ENCODE measurements at places on chromosomes 12 and 14.
A peak's percentile ranks its signal among the peaks of the same experiment; 100 is the strongest.

GRCh38 chr12:17264603-17265002 lies 658.6 kb upstream of the LMO3 start:
- DNase-seq, result no peak

DNA sequence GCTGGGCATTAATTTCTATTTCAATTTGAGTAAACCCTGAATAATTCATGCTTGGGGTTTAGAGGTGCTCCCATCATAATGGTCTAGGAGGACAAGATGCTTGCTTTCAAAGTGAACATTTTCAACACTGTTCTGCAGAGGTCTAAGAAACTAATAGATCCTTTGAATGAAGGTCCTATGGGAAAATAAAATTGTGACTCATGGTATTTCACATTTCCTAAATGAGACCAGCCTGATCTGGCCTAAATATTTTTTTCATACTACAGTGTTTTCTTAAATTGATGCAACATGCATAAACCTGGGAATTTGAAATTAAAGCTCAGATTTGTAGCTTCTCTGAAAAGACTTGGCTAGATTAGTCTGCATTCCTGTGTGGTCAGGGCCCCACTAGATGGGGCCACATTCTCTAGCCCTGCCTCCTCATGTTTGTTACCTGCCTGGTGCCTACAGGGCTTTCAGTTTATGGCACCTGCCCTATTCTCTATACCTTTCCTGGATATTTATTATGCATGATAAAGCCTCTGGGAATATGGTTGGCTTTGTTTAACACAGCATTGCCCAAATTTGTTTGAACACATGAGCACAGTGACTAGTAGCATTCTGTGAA lies 112.7 kb downstream of the METTL25 start:
- DNase-seq, result no peak

- DNase-seq, result no peak
Measured at GRCh38 chr12:127358888-127359287, 908.1 kb upstream of the TMEM132C start.

GRCh38 chr14:52402812-52403526 lies 88.9 kb downstream of the PTGER2 start:
- no peak for DNase-seq

DNA sequence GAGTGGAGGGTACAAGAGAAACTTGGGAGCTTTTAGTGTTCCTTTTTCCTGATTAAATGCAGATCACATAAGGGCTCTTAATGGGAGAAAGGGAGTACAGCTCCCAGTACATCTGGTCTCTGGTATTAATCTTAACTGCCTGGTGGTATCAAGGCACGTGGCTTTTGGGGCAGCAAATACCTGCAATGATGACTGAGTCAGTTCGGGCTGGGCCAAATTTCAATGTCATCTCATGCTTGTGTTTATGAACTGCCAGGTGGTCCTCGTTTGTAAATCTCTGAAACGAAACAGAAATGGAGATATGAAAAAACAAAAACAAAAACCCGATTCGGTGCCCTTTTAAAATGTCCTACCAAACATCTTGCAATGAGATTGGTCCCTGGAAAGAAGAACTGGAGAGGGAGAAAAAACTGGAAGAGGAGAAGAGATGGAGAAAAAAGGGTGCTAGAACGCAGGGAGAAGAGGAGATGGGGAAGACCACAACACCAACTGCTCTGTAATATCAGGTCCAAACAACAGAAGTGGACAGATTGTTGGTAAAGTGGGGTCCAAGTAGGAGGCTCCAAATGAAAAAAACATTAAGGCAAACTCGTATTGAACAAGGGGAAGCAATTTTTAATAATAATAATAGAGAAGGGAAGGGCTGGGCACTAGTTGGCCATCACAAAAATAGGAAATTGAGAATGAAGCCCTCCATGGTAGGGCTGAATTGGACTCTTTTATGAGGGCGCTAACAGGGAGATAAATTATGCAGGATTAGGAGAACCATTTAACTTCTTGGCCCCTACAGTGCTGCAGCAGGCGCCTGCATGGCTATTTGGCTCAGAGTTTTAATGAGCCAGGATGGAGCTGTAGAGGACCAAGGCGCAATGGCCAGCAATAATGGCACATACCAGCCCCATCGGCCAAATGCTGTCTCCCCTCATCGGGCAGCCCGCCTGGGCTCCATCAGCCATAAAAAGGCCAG lies 45.4 kb upstream of the NPFF start:
- no peak for DNase-seq

DNA sequence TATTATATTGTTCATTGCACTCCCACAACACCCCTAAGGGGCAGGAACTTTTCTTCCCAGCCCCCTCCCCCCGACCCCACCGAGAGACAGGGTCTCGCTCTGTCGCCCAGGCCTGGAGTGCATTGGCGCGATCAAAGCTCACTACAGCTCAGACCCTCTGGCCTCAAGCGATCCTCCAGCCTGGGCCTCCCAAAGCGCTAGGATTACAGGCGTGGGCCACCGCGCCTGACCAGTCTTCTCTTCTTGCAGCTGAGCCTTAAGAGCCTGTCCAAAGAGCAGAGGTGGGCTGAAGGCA lies 310 bp upstream of the UNG start:
- no peak for DNase-seq

GRCh38 chr12:24719293-24719721 lies 229.6 kb downstream of the BCAT1 start:
- peak; percentile 92 for DNase-seq

DNA sequence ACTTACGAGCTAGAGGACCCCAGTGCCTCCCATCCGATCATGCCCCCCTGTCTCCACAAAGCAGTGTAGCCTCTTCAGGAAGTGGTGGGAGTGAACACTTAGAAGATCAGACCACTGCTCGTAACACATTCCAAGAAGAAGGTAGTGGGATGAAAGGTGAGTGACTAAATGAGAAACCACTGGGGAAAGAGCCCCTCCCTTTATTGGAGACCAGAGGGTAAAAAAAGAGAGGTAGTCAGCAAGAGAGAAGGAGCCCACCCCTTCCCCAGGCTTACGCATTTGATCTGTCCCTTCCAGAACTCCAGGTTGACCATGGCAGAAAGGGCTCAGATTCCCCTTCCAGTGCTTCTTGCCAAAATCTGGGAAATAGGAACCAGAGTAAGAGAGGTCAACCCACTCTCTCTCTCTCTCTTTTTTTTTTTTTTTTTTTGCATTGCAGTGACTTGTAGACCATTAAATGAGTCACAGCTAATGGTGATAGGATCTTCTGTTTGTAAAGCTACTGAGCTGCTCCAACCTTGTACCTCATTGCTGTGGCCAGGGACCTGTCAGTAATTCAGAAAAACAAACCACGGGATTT lies 165.4 kb downstream of the GCH1 start:
- DNase-seq, result peak; percentile 43

- no peak for DNase-seq
Measured at GRCh38 chr12:130076752-130077151, 85.5 kb upstream of the FZD10 start.

- DNase-seq, result no peak
Measured at GRCh38 chr14:55915456-55915855, 202.8 kb upstream of the PELI2 start.

DNA sequence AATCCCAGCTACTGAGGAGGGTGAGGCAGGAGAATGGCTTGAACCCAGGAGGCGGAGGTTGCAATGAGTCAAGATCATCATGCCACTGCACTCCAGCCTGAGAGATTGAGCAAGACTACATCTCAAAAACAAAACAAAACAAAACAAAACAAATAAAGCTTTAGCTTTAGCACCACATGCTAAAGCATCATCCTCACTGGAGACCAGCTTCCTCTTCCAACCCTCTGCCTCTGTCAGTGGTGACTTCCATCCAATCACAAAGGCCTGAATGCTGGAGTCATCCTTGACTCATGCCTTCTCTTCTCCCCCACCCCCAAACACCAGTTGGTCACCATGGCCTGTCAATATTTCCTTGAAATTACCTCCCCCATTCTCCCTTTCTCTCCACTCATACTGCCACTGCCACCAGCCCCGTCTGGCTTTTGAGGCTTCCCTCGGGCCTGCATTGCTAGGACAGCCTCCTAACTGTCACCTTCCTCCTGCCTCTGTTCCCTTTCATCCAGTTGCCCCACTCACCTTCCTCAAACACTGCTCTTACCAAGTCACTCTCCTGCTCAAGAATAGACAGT lies 1.4 kb downstream of the ZNF385A start:
- peak; percentile 71 for DNase-seq

DNA sequence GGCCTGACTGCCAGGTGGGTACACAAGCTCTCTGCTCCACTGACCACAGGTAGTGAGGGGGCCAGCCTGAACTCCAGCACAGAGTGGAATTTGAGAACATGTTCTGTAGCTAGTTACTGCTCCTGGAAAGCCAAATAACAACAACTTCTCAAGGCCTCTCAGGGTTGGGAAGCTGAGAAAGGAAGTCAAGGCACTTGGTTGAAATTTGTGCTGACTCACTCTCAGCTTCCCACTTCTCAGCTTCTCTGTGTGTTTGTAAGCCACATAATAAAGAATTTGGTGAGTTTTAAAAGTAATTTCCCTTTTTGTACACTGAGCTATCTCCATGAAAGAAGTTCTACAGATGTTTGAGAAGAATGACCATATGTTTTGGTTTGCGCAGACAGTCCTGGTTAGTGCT lies 234.9 kb downstream of the KTN1 start:
- DNase-seq, result peak; percentile 3

- no peak for DNase-seq
Measured at GRCh38 chr14:23146351-23146910, 27.4 kb upstream of the CEBPE start.

- no peak for DNase-seq
Measured at GRCh38 chr12:7916936-7917335, 19.1 kb downstream of the SLC2A3 start.

- no peak for DNase-seq
Measured at GRCh38 chr12:3224530-3224903, 147.3 kb downstream of the TSPAN9 start.

- DNase-seq, result no peak
Measured at GRCh38 chr14:59890676-59891075, 20.1 kb upstream of the RTN1 start.

DNA sequence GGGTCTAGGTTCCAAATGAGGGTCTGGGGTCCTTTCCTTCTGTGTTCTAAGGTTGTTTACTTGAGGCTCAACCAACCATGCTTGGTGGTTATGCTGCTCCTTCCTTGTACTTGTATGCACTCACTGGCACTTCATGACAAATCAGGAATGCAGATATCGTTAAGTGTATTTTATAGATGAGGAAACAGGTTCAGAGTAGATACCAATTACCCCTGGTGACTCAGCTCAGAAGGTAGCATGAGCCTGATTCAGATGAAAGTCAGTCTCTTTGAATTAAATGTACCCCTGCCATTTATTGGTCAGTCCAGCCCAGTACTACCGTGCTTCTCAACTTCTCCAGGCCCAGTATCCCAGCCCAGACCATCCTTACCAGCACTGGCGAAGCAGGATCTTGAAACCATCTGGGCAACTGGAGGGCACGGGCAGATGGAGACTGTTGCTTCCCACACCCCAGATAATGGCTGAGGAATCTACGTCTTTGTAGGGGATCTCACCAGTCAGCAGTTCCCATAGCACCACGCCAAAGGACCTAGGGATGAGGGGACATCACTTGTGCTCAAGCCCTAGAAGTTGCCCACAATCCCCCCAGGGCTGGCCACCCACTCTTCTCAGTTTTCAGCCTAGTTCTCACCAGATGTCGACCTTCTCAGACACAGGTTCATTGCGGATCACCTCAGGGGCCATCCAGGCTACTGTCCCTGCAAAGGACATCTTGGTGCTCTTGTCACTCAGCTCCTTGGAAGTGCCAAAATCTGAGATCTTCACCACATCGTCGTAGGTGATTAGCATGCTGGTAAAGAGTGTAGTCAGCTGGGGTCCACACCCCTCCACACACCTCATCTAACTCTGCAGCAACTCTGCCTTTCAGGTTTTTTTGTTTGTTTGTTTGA lies 14.3 kb downstream of the MAP3K12 start:
- no peak for DNase-seq

- DNase-seq, result no peak
Measured at GRCh38 chr12:1830981-1831963, 10.9 kb downstream of the LRTM2 start.

DNA sequence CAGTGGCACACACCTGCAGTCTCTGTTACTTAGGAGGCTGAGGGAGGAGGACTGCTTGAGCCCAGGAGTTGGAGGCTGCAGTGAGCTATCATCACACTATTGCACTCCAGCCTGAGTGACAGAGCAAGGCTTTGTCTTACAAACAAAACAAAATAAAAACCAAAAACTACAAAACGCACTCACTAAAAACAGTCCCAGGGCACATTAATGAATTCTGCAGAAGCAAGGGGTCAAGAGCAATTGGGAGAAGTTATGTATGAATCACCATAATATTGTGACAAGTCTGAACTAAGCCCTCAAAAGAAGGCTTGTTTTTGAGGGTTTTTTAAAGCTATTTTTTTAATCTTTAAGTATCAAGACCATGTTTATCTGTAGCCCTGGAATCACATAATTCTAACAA lies 201.1 kb downstream of the MED13L start:
- no peak for DNase-seq

DNA sequence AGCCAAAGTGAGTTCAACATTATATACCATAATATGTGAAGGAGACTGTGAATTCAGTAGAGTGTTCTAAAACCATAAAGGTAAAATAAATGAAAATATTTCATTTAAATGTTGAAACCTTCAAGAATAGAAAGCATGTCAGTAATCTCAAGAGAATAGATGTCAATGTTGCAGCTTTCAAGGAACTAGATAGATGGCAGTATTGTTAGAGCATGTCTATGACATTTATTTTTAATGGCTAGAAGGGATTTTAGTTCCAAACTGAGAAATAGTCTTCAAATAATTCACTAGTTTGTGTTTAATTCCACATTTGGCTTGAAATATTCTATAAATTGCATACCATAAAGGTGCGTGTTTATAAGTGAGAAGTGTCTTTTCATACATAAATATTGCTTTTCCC lies 326.5 kb downstream of the FLRT2 start:
- no peak for DNase-seq

DNA sequence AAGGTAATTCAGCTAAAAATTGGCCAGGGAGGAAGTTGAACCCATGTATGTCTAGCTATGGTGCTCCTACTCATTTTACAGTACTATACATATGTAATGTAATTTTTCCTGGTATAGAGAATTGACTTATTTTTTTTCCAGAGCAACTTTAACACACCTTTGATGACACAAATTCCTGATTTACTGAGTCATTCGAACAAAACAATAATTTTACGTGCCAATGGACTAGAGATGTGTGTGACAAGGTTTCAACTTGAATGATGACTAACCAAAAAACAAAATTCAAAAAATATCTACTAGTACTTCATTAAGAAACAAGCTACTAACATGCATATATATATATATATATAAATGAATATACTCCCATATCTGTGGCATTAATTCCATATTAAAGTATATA lies 180.5 kb downstream of the KITLG start:
- no peak for DNase-seq

GRCh38 chr12:96054244-96054610 lies 18.8 kb upstream of the LTA4H start:
- DNase-seq, result no peak

- DNase-seq, result no peak
Measured at GRCh38 chr12:121535150-121536053, 45.4 kb downstream of the KDM2B start.

- DNase-seq, result no peak
Measured at GRCh38 chr12:53325511-53326061, 4.2 kb upstream of the AAAS start.

DNA sequence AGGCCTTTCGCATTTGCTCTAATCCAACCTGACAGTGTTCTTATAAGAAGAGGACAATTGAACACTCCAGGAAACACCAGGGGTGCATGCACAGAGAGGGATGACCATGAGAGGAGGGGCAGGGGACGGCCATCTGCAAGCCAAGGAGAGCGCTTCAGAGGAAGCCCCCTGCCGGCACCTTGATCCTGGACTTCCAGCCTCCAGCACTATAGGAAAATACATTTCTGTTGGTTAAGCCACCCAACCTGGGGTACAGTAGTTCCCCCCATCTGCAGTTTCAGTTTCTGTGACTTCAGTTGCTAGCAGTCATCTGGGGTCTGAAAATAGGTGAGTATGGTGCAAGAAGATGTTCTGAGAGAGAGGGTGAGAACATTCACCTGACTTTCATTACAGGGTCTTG lies 64.7 kb downstream of the CLMN start:
- DNase-seq, result no peak
